ENCODE measurements at places on chromosomes 4 and X.

DNA sequence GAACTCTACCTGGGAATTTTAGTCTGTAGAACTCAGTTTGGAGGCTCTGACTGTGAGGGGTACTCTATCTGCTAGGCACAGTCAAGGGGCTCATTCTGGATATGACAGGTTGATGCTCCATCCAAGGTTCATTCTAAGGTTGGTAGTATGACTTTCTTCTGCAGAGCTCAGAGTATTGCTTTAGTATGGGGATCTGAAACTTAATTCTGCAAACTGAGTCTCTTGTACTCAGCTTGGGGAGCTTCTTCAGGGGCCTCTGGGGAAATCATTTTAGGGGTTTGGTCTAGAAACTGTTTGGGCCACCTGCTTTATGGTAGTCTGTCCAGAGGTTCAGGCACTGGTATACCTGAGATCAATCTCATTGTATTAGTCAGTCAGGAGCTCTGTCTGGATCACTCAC is 9.7 kb upstream of the TSR2 start:
- no peak for DNase-seq

DNA sequence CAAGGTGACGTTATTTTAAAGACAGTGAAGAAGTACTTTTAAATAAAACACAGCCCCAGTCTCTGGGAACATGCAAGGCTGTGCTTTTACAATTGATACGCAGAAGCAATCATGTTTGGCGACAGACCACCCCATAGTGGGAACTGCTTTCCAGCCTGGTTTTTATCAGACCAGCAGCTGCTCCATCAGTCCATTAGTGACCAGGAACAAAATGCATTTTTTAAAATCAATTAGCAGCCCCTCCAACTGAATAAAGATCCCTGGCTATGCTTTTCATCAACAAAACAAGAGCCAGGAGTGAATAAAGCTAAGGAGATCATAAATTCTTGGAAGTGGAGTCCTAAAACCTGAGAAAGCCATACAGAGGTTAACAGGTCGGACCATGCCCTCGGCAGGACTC is 153.0 kb upstream of the TENM3 start:
- no peak for DNase-seq

DNA sequence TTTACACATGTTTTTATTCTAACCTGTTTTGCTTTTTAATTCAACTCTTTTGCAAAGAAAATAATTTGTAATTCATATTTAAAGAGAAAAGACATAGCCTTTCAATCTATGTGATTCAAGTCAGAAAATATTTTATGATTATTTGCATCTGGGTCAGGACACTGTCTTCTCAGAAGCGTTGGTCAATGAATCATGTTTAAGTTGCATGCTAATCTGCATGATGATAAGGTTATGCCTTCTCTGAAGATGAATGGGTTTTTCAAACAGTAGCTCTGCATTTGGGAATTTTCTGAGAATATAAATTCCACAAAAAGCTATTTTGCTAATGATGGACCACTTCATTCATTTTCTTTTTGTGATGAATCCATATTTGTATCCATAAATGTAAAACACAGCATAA is 282.5 kb downstream of the TMA16 start:
- no peak for DNase-seq

DNA sequence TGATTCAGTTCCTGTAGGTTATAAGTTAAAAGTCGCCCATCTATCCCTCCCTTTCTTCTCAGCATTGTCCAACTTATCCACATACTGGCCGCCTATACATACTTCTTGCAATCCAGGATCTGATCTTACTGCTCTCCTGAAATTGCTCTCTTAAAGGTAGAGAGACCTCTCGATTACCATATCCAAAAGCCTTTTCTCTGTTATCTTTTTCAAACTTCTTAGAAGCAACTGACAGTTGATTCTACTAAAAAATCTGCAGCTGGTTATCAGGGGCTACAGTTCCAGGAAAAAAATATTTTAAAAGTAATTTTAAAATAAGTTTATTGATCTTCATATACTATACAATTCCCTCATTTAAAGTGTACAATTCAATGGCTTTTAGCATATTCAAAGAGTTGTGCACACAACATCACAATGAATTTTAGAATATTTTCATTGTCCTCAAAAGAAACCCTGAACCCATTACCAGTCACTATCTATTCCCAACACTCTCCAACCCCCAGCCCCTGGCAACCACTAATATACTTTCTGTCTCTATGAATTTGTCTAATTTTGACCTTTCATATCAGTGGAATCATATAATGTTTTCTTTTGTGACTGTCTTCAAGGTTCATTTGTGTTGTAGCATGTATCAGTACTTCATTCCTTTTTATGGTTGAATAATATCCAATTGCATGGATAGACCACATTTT is 102.0 kb downstream of the HDAC8 start:
- no peak for DNase-seq

DNA sequence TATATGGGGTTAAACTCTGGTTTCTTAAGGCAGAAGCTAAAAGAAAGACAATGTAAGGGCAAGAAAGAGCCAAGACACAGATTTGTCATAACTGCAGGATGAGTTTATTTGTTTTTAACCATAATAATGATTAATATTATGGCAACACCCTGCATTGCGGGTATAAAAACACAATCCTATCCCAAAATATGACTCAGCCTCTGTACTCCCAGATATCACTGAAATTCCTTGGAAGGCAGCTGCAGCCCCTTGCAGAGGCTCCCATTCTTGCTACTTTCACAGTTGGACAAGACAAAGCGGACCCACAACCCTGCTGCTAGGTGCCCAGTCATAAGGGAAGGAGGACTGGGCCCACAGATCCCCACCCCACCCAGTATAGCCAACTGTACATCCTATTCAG is 20.4 kb upstream of the FGF16 start:
- DNase-seq: no peak

GRCh38 chr4:173522160-173522950 is 7.7 kb downstream of the HAND2 start:
- no peak for DNase-seq

- DNase-seq: no peak
These were observed 20.8 kb downstream of the RLIM start for GRCh38 chrX:74593593-74593992.

DNA sequence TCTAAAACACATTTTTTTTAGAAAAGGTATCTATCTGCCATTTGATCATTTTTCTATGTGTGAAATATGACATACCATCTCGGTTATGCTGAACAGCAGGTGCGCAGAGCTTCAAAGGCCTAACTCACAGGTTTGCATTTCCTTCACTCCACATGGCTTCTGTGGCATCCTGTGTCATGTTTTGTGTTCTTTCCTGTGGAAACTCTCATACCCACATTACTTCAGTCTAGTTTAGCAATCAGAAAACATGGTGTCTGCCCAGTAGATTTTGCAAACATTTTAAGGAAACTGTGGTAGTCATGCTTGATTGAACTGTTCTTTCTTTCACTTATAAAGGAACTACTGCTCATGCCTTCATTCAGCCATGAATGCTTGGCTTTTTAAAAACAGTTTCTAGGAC is 11.3 kb upstream of the ARAP2 start:
- no peak for DNase-seq

DNA sequence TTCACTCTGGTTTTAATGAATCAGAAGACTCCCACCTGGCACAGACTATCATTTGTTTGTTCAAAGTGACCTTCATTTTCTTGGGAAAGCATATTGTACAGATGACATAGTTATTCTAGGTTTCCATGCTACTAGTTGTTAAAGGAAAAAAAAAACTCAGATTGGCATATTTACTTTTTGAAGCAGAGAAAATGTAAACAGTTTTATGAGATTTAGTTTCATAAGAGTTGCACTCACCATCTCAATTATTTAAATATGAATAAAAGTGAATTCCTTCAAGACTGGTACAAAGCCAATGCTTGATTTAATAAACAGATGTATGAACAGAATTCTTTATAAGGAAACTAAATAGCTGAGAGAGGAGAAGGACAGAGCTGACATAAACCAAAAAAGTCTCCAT is 280.3 kb upstream of the UGT8 start:
- DNase-seq: no peak

- no peak for DNase-seq
These were observed 20.0 kb upstream of the S100G start for GRCh38 chrX:16629909-16630308.

DNA sequence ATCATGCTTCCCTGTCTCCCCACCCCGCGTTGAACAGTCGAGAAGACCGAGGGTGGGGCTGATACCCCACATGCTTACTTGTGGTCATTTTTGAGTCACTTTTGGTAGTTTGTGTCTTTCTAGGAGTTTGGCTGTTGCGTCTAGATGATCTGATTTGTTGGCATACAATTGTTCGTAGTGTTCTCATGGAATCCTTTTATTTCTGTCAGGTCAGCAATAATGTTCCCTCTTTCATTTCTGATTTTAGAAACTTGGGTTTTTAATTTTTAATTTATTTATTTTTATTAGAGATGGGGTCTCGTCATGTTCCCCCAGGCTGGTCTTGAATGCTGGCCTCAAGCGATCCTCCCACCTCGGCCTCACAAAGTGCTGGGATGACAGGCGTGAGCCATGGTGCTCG is 30.9 kb downstream of the SH3TC1 start:
- DNase-seq: no peak

DNA sequence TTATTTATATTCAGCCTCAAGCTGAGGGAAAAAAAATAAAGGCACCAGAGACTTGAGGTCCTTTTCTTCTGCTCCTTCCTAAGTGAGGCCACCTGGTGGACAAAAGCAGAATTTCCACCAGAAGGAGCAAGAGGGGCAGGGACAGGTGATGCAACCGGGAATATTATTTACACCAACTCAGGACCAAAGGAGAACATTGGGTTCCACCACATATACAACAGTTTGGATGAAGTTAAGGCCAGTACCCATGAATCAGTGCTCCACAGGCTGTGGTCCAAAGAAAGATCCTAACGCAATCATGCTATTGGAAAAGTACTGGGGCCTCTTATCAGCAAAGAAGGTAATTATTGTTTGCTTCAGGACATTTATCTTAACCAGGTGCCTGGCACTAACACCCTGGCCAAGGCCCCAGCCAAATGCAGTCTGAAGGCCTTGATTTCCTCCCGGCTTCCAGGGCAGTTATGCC is 57.4 kb downstream of the TSC22D3 start:
- no peak for DNase-seq

DNA sequence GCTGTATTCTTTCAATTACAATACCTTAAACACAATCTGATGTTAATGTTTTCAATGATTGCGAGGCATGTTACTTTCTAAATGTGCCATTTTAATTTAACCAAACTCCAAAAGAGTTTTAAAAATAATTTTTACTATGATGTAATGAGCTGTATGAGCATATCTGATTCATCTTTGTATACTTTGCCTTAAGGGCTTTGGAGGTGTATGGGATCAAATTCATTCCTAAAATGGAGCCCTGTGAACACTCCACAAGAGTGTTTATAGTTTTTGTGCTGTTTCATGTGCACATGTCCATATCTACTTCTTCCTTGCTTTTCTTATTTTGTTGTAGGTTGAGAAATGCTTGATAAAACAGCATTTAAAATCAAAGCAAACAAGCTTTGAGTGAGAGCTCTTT is 82.4 kb downstream of the ATP10D start:
- DNase-seq: no peak

DNA sequence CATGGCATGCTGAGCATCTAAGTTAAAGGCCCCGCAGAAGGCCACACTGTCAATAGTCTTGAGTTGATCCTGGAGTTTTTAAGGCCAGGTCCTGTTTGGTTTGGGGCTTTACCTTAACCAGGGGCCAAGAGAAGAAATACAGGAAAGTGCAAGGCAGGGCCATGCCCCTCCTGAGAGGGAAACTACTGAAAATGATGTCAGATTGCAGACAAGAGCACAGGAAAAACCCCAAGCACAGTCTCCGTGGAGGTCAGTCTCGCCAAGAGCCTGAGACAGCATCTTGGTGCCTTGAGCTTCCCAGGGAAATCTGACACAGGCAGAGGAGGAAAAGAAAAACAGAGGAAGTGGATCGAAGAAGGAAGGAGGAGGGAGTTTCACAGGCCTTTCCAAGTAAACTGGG is 32.2 kb upstream of the GATB start:
- DNase-seq: no peak

- no peak for DNase-seq
These were observed 51.6 kb downstream of the RTL5 start for GRCh38 chrX:72080150-72080549.

DNA sequence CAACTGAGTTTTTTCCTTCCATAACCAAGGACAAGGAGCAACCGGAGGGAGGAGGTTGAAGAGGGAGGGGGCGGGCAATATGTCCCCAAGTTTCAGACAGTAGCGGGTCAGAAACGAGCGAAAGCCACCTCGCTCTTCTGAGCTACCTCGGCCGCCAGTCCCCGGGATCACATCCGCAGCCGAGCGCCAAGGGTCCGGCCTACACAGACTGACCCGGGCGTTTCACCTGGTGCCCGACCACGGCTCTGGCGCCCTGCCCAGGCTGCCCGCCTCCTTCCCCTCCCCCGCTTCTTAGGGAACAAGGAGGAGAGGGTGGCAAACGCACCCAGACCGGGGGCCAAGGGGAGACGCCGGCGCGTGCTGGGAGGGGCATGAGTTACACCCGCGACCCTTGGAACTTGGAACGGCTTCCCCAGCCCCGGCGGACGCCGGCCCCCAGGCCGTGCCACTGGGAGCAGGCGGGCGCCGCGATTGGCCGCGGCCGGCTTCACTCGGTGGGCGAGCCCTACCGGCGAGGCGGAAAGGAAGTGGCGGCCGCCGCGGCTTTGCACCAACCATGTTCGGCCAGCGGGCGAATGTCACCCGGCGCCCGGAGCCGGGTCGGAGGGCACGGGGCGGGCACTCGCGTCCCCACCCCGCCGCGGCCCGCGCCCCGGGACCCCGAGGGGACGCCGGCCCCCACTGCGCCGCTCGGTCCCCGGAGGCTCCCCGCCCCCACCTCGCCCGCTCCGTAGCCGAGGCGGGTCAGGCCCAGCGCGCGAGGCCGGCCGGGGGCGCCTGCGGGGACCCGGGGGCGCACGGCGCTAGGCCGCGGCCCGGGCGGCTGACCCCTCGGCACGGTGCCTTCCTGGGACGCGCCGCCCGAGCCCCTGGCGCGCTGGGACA is 1.5 kb downstream of the IRF2 start:
- DNase-seq: no peak

DNA sequence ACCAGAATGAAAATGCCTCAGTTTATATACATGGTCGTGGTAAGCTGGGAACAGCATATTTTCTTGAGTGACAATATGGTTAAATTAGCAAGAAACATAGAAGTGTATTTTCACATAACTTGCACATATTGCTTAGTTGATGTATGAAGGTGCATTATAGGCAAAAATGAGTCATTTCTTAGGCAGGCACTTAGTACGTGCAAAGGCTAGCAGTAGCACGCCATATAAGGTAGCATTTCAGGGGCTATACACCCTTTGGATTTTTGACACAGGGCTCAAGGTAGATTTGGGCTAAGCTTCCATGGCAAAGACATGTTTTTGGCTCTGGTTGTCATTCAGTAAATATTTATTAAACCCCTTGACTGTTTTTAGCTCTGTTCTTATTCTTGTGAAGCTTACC is 33.1 kb downstream of the PCDH7 start:
- no peak for DNase-seq

Measured in pulmonary artery endothelial cell (primary cell).